ENCODE measurements at places on chromosomes 6 and 20.

DNA sequence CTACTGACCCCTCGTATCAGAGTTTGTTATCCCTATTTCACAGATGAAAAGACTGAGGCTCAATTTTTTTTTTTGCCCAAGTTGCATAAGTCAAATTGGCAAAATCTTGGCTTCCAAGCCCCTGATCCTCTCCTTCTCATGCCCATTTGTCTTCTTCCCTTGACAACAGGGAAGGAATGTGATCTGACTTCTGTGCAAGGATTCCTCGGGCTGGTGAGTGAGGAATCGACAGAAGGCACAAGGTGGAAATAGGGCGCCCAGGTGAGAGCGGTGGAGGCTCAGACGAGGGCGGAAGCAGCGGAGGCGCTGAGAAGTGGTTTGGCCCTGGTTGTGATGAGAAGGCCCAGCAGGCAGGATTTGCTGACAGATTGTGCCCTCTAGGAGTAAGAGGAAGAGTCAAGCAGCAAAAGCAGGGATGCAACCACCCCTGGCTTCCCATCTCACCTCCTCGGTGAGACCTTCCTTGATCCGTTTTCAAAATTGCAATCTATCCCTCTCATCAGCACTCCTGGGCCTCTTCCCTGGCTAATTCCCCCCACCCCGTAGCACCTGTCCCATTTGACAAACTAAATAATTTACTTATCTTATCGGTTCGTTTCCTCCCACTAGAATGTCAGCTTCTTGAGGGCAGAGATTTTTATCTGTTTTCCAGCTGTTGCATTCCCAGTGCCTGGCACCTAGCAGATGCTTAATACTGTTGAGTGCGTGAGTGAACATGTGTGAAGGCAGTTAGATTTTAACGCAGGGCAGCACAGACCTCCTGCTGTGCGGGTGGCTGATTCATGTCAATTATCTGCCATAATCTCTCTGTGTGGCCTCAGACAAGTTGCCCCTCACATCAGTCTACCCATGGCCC is 3.7 kb upstream of the SIRPA start:
- DNase-seq: no peak

DNA sequence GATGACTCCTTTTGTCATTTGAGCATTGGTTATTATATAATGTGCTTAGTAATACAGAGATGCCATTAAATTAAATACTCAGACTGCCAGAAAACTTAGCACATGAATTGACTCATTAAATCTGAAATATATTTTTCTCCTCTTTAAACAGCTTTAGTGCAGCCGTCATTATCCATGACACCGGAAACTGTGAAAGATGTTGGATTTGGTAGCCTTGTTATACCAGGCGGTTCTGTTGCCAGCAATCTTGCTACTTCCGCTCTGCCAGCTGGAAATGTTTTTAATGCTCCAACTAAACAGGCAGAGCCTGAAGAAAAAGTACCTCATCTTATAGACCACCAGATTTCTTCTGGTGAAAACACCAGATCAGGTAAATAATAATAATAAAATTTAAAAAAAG is 97.6 kb downstream of the SCAF8 start:
- DNase-seq: no peak

- DNase-seq: no peak
Observed at GRCh38 chr6:85772641-85773040, 130.0 kb upstream of the SYNCRIP start.

- DNase-seq: no peak
Observed at GRCh38 chr6:27879837-27880236, 32.4 kb downstream of the OR2B2 start.

Measured in T-helper 22 cell (primary cell).